Fibroblast of skin of scalp (primary cell): ENCODE measurements at places on chromosomes 11 and 22.

- no peak for DNase-seq
Measured at GRCh38 chr22:42397332-42398249, 34.6 kb downstream of the NFAM1 start.

- no peak for DNase-seq
Measured at GRCh38 chr11:37558619-37559210, 960.7 kb upstream of the RAG2 start.

DNA sequence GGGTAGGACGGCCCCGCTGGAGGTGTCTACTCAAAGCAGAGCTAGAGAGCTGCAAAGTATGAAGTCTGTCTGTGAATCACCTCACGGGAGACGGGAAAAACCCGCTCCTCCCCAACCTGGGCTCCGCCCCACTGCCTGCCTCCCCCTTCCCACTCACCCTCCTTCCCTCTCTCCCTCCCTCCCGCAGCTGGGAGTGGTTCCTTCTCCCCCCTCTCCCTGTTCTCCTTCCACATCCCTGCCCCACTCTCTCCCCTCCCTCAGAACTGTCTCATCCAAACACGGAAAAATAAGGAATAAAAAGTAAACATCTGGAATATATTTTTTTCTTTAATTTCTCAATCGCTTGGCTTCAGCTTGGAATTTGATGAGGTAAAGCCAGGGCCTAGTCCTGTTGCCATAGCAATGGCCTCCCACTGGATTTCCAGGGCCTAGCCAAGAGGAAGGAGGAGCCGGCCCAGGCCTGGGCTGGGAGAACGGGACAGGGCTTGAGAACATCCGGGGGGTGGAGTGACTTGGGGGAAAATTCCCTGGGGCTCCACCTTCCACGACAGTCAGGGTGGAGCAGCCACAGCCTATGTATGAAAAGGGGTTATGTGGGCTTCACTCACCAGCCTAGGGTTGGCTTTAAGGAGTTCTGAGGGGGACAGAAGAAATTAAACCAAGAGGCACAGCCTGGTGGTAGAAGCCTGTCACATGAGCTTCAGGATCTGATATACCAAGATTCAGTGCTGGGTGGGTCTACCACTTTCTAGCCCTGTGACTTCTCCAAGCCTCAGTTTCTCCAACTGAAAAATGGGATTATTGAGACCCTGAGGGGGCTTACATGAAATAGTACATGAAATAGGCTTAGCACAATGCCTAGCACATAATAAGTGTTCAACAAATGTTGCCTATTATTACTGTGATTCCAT lies 2.2 kb downstream of the TNKS1BP1 start:
- DNase-seq = peak; percentile 99

GRCh38 chr22:20231514-20232236 lies 36.4 kb downstream of the RTN4R start:
- no peak for DNase-seq

DNA sequence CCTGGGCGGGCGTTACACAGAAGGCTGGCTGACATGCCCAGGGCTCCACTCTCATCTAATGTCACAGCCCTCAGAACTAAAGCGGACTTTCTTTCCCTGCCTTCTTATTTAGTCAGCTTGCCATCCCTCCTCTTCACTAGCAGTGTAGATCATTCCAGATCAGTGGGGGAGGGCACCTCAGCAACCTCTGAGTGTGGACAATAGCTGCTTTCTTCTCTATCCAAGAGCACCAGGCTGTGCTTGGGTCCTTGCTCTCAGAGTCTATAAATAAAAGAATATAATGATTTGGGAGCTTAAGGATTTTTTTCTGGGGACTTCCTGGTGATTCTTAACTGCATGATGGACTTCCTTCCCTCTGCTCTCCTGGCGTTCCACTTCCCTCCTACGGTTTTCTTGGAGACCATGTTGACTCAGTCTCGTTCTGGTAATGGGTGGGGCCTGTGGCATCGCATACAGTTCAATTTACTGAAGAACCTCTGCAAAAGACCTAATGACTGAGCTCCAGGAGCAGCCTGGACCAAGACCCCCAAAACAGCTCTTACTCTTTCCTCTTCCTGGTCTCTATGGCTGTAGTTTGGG lies 2.9 kb upstream of the HMBS start:
- no peak for DNase-seq

DNA sequence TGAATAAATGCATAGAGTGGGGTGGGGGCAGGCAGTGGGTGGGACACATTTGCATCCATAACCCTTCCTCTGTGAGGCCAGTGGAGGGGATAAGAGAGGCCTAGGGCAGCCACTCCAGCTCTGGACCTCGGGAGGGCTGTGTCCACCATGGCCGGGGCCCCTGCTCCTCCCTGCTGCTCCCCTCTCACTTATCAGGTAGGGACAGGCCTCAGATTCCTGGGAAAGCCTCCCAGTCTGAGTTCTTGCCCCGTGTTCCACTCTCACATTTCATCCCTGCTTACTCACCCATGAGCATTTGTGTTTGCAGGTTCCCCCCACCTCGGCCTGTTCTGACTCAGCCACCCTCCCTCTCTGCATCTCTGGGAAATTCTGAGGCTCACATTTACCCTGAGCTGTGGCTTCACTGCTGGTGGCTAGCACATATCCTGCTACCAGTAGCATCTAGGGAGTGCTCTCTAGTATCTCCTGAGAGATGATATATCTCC lies 128.7 kb upstream of the TOP3B start:
- peak; percentile 39 for DNase-seq

- DNase-seq = peak; percentile 97
Measured at GRCh38 chr22:28142361-28142961, 223.4 kb upstream of the PITPNB start.

GRCh38 chr11:121961321-121961801 lies 154.7 kb downstream of the BLID start:
- peak; percentile 21 for DNase-seq

GRCh38 chr11:130452176-130452575 lies 3.7 kb downstream of the ADAMTS15 start:
- DNase-seq = no peak

- no peak for DNase-seq
Measured at GRCh38 chr11:77038825-77039326, 4.7 kb downstream of the B3GNT6 start.

GRCh38 chr22:41256254-41257253 lies 15.8 kb upstream of the CHADL start:
- DNase-seq = peak; percentile 25

DNA sequence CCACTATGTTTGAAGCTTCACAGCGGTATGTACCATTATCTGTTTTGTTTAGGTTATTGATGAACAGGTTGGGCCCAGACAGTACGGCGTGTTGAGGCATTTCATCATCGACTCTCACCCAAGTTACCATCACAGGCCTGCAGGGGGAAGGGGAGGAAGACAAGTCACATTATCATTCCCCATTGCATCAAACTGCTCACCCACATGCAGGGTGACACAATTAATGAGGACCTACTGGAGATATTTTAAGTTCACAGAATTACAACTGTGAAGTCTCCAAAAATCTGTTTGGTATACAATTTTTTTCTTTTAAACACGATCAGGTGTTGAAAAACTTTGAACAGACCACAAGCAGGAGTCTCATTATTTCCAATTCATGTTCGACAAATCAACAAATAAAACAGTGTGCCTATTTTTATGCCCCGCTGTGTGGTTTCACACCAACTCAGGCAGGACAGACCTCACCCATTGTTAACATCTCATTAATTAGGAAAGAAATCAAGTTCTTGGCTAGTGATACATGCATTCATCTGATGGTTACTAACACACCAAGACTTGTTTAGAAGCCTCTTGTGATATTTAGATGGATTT lies 289.5 kb downstream of the CADM1 start:
- no peak for DNase-seq

GRCh38 chr11:26944866-26945664 lies 48.8 kb upstream of the FIBIN start:
- DNase-seq = peak; percentile 93

- peak; percentile 57 for DNase-seq
Measured at GRCh38 chr22:26259510-26259909, 90.2 kb downstream of the SEZ6L start.

DNA sequence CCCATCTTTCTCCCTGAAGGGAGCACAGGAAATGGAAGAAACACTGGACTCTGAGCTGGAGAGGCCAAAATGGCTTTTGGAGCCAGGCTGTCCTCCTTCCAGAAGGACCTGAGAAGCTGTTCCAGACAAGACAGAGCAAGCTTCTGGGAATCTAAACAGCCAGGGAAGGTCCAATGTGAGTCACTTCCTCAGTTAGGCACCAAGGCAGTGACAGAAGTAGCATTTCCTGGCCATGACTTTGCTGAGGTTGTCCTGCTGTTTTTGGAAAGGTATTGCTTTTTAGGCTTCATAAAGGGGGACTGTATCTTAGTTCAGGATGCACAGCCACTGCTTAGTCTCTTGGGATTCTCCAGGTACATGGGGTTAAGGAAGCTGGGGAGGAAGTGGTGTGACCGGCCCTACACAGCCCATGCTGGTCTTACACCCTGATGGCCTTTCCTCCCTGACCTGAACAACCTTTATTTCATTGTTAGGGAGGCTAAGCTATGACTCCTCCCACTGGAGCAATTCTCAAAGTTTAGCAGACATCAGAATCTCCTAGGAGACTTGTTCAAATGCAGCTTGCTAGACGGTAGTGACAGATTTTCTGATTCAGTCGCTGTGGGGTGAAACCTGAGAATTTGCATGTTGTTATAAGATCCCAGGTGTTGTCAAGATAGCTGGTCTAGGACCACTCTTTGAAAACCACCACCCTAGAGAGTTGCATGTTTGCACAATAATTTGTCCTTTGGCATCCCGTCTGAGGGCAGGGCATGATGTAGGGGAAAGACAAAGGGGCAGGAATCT lies 6.8 kb upstream of the INSC start:
- peak; percentile 24 for DNase-seq

DNA sequence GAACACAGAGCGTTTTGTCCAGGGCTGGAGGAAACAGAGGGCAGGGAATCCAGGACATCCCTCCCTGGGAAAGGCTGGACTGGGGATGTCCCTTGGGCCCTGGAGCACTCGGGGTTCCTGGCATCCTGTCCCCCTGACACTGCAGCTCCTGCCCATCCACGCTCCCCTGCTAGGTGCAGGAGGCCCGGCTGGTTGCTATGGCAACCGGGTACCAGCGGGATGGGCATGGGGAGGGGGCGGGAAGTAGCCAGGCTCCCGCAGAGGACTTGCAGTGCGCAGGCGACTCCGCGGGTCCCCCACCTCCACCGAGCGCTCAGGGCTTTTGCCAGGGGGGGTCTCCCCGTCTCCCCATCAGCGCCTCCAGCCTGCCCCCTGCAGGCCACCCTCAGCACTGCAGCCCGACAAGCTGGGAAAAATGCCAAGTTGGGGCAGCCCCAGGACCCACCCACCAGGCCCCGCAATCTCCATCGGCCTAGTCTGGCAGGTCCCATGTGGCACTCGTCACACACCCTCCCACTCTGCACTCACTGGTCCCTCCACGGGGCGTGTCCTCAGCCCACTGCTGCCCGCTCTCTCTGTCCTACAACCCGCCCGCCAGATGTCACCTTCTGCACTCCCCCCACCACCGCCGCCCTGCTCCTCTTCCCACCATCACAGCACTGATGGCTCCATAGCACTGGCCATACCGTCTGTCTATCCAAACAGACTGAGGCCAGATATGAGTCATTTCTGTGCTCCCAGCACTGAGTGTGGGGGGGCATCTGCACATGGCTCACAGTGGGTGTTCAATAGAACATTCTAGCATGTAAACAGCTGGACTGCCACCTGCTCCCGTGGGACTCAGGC lies 31.5 kb downstream of the KIAA0930 start:
- DNase-seq = peak; percentile 83

DNA sequence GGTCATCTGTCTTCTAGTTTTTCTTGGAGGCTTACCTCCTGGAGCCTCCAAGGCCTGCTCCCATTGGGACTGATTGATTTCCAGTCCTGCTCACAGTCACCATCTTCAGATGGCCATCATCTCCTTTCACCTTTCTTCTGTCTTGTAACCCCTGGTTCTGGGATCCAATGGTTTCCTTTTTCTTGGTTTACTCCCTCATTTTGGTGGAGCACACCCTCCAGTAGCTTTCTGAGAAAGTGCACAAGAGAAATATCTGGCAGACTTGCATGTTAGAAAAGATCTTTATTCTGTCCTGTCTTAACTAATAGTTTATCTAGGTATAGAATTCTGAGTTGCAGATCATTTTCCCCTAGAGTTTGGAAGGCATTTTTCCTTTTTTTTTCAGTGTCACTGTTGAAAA lies 50.9 kb downstream of the MPPED1 start:
- DNase-seq = no peak

DNA sequence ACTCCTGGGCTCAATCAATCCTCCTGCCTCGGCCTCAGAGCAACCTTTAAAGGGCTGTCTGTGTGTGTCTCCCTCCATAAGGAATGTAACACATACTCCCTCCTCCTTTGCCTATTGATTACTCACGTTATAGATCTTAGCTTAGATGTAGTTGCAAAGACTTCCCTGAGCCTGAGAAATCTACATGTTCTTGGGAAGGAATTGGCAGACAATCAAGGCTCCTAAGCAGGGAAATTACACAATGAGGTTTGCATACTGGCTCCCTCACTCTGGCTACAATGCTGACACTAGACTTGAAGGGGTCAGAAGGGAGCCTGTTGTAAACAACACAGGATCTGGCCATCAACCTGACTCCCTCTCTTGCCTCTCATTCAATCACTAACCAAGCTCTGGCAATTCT lies 5.2 kb upstream of the OLFML1 start:
- no peak for DNase-seq

DNA sequence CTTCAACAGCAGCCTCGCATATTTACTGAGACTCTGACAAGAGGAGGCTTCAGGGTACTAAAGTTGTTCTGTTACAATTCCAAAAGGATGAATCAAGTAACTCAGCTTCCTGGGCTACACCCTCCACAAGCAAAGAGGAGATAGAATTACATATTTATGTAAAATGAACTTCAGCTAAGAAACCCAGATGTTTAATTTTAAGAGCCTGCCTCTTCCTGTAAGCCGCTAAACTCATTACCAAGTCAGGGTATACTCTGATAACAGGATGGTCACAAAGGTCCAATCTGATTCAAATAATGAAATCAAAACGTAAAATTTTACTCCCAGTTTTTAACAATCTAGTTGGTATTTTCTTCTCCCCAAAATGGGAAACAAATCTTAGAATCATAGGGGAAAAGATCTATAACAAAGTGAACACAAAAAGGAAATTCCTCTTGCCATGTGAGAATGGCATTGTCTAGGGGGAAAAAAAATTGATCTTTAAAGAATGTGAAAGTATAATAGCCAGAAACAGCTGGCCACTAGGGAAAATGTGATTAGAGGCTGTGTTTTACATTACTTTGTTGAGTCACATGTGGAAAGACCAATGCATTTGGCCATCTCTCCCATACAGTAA lies 30.9 kb downstream of the CHEK2 start:
- DNase-seq = peak; percentile 85

- DNase-seq = no peak
Measured at GRCh38 chr11:100396266-100396665, 290.8 kb upstream of the ARHGAP42 start.

- no peak for DNase-seq
Measured at GRCh38 chr22:45166932-45167331, 3.2 kb downstream of the NUP50 start.

- DNase-seq = no peak
Measured at GRCh38 chr11:125627236-125627910, 2.4 kb downstream of the CHEK1 start.
